ENCODE measurements at places on chromosomes 1 and 21.

DNA sequence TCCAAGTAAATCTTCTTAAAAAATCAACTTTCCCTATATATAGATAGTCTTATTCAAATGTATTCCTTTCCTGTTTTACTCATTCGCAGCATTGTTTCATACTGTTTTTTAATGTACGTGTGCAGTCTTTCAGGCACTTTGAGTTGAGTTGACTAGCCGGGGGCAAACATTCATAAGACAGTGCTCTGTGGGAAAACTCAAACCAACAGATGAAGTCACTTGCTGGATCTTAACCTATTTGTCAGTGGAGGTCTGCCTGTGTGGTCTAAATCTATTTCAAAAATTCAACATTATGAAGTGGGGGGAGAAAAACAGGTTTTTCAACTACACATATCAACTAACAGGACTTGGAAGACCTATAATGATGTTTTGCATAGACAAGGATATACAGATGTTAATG is 6.2 kb downstream of the HSD11B1 start:
- no peak for DNase-seq

- DNase-seq: no peak
These were observed 52.3 kb downstream of the GALNT2 start for GRCh38 chr1:230119340-230119739.

GRCh38 chr1:19054216-19054615 is 97.7 kb upstream of the IFFO2 start:
- no peak for DNase-seq

- no peak for DNase-seq
These were observed 70.6 kb upstream of the KIAA1614 start for GRCh38 chr1:180842052-180842451.

DNA sequence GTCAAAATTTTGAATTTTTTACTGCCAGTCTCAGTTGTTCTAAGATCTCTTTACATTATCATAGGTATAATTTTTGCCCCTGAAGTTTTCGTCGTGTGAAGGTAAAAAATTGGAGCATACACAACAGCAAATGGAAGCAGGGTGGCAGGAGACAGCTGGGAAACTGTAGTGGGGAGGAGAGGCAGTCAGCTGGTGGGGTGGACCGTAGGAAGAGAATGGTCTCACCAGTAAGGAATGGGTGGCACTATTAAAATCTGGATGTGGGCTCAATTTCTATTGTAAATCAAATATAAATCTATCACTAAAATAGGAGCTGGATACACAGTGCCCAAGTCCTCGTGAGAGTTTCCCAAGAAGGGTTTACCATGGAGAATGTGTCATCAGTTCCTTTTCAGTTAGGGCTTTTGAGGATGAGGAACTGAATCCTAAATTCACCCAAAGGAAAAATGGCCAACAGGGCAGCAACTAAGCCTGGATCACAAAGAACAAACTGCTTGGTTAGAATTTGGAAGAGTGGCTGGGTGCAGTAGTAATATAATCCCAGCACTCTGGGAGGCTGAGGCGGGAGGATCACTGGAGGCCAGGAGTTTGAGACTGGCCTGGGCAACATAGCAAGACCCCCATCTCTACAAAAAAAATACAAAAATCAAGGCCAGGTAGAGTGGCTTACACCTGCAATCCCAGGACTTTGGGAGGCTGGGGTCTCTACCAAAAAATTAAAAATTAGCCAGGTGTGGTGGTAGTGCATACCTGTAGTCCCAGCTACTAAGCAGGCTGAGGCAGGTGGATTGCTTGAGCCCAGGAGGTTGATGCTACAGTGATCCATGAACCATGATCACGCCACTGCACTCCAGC is 10.5 kb upstream of the IRF2BP2 start:
- peak; percentile 85 for DNase-seq

All from suppressor macrophage treated with lipopolysaccharide for 4 hours (primary cell).